Temporal lobe (tissue), 4 donors: ENCODE measurements at places on chromosomes 4 and X. TPM values are rescaled to one million over a fixed set of nuclear protein-coding genes. Genes with fewer than 3 reads are reported as not detected.

Gene KLKB1
- 0.74 TPM for total RNA-seq

Gene EPHA5
- 128 TPM for total RNA-seq

Gene FHIP1A
- total RNA-seq = 3.7 TPM

Gene RAB41
- not detected for total RNA-seq

Gene GUCY1B1
- 52.4 TPM for total RNA-seq

Gene EXOC1L
- not detected for total RNA-seq
